Caki2 (cell line): ENCODE measurements at places on chromosomes 5 and 9. TPM values are rescaled to one million over a fixed set of nuclear protein-coding genes. Genes with fewer than 3 reads are reported as not detected.

GRCh38 chr5:17259630-17260257 lies 42.3 kb downstream of the BASP1 start:
- no peak for DNase-seq

- DNase-seq = no peak
Measured at GRCh38 chr5:10293907-10294662, 13.6 kb downstream of the CMBL start.

GRCh38 chr5:55219770-55220169 lies 7.3 kb downstream of the MCIDAS start:
- no peak for DNase-seq

The IFNB1 gene
- not detected in 2 replicates for total RNA-seq

The CFAP77 gene
- not detected in 2 replicates for total RNA-seq

The PRDM12 gene
- not detected in 2 replicates for total RNA-seq
